ENCODE measurements at places on chromosomes 12 and 14. TPM values are rescaled to one million over a fixed set of nuclear protein-coding genes. Genes with fewer than 3 reads are reported as not detected.

The DAO gene
- polyA plus RNA-seq: not detected

The SCYL2 gene
- polyA plus RNA-seq: 18.5 TPM

The PPFIBP1 gene
- 1.2 TPM for polyA plus RNA-seq

DNA sequence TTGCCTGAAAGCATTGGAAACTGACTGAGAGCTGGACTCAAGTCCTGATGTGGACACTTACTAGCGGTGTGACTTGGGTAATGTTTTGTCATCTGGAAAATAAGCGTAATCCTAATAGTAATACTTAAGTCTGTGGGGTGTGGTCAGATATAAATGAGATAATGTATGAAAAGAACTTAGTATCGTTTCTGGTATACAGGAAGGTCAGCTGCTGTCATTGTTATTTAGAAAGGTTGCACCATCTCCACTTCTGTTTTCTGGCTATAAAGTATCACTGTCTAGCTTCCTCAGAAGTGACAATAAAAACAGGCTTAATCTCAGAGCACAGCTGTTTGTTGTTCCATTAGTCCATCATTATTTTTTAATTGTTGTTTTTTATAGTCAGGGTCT, 34.1 kb upstream of the TUBA1C start:
- DNase-seq: no peak

- no peak for DNase-seq
Observed at GRCh38 chr12:54941659-54942058, 42.9 kb downstream of the TESPA1 start.

Data from K562 (cell line).